ENCODE measurements at places on chromosomes 12 and 14.
A peak's percentile ranks its signal among the peaks of the same experiment; 100 is the strongest.

- peak; percentile 41 for DNase-seq
Observed at GRCh38 chr14:101195309-101195901, 291.9 kb upstream of the RTL1 start.

DNA sequence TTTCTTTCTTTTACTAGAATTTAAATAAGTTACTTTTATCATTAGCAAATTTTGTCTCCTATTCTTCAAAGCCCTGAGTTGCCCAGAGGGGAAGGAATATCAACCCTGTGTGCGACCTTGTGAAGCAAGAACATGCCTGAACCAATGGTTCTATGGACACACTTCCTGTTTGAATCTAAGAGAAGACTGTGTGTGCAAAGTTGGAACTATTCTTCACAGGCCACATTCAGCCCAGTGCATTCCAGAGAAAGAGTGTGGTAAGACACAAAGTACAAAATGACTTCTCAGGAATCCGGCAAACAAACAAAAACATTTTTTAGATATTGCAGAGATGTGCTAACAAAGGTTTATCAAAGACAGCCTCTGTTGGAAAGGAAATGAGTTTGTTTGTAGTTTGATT lies 90.8 kb upstream of the PTPRQ start:
- no peak for DNase-seq

- DNase-seq = no peak
Observed at GRCh38 chr14:91246051-91246852, 1.7 kb upstream of the GPR68 start.

DNA sequence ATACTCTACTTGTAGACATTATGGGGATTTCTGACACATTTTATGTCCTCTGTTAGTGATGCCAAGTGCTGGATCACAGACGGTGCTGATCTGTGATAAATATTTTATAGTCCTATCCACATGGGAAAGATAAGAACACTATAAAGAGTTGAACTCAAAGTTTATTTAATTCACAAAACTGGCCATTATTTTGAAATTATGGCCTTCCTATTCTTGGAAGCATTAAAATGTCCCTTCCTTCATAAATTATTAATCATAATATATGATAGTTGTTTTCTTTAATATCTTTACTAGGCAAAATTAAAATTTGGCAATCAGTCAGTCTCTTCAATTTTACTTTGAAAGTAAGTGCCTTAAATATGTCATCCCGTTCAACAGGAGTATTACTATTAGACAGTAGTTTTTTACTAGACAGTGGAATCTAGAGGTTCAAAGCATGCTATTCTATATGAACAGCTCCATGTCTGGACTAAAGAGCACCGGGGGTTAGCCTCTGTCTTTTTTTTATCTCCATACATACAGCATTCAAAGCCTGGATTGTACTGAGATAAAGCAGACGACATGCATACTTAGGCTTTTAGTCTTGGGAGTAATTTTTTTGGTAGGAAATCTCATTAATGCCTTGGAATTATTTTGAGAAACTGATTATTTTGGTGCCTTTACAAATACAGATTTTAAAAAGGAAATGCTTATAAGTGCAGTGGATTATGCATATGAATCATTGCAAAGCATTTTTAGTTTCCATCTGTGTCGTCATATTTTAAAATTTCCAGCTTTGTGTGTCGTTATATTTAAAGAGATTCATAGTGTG lies 306.1 kb upstream of the RGS6 start:
- DNase-seq = no peak

- peak; percentile 76 for DNase-seq
Observed at GRCh38 chr12:108495054-108495453, 20.0 kb upstream of the FICD start.

GRCh38 chr14:55302367-55303124 lies 31.3 kb downstream of the FBXO34 start:
- no peak for DNase-seq

GRCh38 chr12:66598079-66598478 lies 80.8 kb downstream of the GRIP1 start:
- DNase-seq = no peak

- DNase-seq = no peak
Observed at GRCh38 chr12:117098361-117099217, 627 bp downstream of the TESC start.

GRCh38 chr12:56256326-56256960 lies 1.7 kb downstream of the ANKRD52 start:
- no peak for DNase-seq

GRCh38 chr14:77306416-77306815 lies 14.3 kb downstream of the POMT2 start:
- no peak for DNase-seq

GRCh38 chr12:117468016-117468415 lies 106.6 kb upstream of the NOS1 start:
- no peak for DNase-seq

DNA sequence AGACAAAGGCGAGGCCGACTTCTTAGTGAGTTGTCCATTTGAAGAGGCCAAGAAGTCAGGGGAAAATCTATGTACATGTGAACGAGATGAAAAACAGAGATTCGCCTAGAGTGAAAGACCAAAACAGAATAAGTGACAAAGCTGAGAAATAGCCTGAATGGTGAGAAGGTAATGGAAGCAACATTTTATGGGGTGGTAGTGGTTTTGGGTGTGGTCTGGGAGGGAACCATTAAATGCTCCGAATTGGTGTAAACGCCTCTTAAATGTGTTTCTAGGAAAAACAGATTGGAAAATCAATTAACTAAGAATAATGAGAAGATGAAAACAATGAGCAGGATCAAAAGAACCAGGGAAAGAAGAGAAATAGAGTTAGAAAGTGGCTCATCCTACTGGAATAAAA lies 83.8 kb upstream of the MANSC4 start:
- no peak for DNase-seq

GRCh38 chr14:74207943-74208342 lies 31.3 kb upstream of the VSX2 start:
- no peak for DNase-seq

DNA sequence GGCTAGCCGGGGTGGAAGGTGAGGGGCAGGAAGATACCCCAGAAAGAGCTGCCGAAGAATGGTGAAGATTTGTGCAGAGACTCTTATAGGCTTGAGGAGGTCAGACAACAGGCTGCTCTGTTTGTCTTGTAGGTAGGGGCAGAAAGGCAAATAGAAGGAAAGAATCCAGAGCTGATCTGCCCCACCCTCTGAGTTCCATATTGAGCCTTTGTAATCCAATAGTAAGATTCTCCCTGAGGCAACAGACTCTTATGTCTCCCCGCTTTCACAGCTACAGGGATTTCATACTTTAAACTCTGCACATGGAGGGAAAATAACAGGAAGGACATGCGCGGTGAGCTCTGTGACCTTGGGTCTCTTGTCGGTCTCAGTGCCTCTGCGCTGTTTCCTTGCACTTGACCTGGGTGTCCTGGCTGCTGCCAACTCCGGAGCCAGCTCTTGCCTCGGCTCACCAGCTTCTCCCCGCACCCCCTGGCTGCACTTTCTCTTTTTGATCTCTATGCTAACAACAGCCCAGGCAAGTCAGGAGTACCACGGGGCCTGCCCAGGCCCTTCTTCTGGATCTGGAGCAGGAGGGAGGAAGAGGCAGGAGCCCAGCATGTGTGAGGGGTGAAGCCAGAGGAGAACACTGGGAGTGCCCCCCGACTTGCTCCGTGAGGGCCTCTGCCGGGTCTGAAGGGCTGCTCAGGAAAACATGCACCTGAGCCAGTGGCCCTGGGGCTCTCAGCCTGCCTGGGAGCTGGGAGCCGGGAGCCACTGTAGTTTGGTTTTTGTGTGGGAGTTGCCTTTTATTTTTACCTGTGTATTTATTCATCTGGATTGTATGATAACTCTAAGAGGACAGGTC lies 75.8 kb downstream of the PPP1R36 start:
- no peak for DNase-seq

GRCh38 chr14:59711080-59711479 lies 134.5 kb upstream of the CCDC175 start:
- no peak for DNase-seq

GRCh38 chr14:75411214-75411540 lies 16.6 kb upstream of the JDP2 start:
- no peak for DNase-seq

- DNase-seq = no peak
Observed at GRCh38 chr14:103654619-103655018, 25.6 kb downstream of the KLC1 start.

GRCh38 chr14:89746654-89747053 lies 207.9 kb downstream of the EFCAB11 start:
- no peak for DNase-seq
